ENCODE measurements at places on chromosomes 7 and 10.

GRCh38 chr7:70634610-70635068, 497.3 kb upstream of the GALNT17 start:
- DNase-seq, result no peak

DNA sequence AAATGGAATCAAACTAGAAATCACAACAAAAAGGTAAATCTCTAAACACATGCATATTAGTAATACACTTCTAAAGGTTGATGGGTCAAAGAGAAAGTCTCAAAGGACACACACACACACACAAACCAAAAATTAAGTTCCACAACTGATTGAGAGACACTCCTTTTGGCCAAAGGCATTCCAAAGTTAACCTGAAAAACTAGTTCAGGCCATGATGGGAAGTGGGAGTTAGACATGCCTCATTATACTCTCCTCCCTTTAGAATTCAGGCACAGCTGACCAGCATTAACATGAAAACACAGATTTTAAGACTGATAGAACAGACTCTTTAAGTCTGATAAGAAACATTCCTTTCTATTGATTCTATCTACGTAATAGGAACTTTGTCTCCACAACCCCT, 332.4 kb upstream of the IGFBP3 start:
- no peak for DNase-seq

DNA sequence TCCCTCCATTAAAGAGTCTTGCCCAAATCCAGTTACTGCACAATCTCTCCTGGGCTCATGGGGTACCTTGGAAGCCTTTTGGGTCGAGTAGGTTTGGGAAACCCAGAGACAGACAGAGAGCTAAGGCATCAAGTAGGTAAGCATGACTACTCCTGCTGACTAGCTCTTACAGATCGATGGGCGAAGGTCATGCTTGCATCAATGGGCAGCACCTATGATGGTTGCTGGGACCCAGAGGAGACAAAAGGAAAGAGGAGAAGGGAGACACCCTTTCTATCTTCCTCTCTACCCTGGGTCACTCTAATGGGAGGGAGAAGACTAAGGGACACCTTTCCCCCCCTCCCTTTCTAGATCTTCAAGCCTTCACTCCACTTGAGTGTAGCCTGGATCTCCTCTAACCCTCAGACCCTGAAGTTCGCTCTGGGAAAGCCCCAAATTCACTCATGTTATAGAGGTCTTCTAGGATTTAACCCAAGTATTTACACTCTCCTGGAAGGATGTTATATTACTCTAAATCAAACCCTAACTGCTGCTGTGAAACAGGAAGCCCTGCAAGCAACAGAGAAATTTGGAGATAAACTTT, 31.6 kb upstream of the ZNF746 start:
- peak; percentile 43 for DNase-seq

DNA sequence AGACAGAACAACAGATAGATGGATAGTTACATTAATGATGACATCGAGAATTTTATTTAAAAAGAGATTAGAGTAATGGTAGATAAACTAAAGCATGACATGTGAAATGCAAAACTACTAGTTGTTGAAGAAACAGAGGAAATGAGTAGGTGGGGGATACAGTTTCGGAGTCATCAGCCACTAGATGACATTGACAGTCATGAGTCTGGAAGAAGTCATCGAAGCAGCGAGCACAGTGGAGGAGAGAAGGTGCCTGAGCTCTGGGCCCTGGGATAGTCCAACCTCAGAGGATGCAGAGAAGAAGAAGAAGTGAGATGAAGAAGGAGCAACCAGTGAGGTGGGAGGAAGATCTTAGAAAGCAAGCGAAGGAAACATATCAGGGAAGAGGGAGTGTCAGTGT, 20.2 kb upstream of the SEC61A2 start:
- DNase-seq, result no peak

- DNase-seq, result no peak
These were observed 27.3 kb upstream of the ITGB1 start for GRCh38 chr10:32985341-32985764.

All from NCI-H69 (cell line).